ENCODE measurements at places on chromosomes 3 and 15.

DNA sequence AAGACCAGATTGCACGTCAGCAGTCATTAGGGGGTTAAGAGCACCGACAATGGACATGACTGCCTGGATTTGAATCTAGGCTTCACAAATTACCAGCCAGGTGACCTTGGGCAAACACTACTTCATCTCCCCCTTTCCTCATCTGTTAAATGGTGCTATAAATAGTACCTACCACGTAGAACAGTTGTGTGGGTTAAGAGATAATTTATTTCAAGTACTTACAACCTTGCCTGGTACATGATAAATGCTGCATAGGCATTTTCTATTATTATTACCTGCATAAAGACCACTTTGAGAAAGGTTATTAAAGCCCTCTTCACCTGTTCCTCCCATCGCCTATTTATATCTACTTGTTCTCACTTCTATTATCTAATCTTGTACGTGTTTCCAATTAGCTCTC, 64.7 kb downstream of the BTD start:
- DNase-seq = no peak

DNA sequence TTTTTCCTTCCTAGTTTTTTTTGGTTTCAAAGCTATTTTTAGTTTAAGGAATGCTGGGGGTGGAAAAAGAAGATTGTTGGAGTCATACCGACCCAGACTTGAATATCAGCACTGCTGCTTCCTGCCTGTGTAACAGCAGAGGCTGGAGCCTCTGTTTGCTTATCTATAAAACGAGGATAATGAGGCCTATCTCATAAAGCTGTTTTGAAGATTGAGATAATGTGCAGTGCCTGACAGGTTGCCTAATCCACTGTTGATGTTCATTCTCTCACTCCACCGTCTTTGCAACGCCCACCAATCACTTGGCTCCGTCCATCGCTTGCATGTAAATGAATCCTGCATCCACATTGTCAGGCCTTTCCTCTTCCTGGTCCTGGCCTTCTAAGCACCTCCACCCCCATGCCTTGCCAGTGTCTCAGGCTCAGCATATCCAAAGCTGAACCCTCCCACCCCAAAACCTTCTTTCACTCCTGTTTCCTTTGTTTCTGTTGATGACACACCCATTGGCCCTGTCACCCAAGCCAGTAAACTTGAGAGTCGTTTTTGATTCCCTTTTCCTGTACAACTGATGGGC, 94.9 kb downstream of the MEX3B start:
- DNase-seq = no peak

DNA sequence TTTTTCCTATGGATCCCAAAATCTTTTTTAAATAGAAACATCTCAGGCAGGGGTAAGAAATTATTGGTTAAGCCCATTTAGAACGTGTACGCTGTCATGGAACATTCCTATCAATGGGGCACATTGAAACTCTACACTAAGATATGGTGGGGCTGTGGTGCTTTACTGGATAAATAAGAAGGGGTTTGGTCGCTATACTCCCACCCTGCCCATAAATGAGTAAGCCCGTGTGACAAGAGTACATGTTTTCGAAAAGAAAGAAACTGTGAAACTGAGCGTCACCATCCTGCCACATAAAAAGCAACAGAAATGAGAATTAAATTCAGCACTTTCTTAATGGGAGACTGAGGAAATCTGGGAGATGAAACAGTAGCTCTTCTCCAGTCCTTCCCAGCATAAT, 929.7 kb upstream of the CFAP20DC start:
- no peak for DNase-seq

GRCh38 chr3:124772081-124772831, 42.0 kb downstream of the UMPS start:
- DNase-seq = peak; percentile 54

DNA sequence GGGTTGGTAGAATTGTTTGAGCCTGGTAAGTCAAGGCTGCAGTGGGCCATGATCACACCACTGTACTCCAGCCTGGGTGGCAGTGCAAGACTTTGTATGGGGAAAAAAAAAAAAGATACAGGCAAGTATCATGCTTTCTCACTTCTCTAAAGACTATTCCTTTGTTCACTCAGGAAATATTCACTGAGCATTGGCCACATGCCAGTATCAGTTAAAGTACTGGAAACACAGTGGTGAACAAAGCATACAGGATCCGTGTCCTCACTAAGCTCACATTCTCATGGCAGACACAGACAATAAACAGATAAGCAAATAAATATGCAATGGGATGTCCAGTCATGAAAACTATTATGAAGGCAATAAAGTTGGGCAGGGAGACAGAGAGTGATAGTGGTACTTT, 5.1 kb upstream of the MTHFS start:
- no peak for DNase-seq

DNA sequence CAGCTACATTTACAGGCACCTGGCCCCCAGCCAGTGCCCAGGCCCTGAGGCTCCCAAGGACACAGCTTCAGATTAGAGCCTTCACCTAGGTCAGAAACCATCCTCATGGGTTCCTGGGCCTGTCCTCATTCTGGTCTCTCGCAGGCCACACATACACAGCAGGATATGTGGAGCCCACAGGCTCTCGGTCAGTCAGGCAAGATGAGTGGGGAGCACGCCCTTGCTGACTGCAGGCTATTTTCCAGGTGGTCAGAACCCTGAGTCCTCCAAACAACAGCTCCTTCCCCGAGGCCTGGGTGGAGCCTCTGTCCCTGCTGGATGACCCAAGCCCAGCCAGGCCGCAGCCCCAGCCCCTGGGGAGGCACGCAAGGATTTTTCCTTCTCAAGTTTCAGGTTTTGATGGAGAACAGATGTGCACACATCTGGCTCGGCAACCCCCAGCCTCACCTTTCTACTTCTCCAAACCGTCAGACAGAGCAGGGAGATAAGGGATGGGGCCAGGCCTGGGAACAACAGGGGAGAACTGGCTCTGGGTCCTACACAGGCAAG, 1.6 kb downstream of the STRA6 start:
- DNase-seq = no peak

- peak; percentile 24 for DNase-seq
Measured at GRCh38 chr15:33226559-33227181, 32.2 kb upstream of the FMN1 start.

- DNase-seq = no peak
Measured at GRCh38 chr15:89492111-89492641, 4.2 kb downstream of the RHCG start.

DNA sequence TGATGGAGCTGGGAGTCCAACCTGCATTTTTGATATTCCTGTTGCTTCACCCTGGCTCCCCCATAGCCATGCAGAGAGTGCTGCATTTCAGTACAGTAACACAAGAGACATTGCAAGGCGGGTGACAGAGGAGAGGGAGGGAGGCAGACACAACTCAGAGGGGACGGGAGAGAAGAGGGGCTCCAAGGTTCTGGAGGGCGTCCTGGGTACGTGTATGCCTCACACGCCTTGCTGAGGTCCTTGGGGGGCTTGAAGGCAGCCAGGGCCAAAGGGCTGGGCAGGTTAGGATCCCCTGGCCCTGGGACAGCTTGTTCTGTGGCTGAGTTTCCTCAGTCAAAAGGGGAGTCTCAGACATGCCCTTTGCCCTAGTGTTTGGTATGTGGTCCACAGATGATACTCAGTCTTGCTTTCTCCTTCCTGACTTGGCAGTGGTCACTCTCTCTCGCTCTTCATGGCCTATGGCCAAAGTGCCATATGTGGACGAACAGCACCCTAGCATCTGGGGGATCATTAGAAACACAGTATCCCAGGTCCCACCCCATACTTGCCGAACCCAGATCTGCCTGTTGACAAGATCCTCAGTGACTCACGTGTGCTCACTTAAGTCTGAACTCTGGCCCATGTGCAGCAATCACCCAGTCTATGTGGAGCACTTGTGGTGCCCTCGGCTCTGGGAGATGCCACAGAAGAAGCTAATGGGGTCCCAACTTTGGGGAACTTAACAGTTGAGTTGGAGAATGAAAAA, 52.9 kb downstream of the FGD5 start:
- no peak for DNase-seq

DNA sequence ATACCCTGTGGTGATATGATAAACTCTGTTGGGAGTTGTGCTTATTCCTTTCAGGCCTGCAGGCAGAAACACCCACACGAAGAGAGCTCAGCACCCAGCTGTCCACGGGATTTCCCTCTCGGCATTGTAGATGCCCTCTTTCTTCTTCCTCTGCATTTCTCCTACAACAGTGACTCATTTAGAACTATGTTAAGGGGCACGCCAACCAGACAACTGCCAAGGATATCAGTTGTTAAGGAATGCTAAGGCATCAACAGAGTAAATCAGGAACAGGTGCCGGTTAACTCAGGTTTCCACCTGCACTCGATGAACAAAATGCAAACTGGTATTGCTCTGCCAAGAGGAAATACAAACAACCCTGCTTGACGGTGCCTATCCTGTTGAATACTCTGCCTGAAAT, 270.0 kb upstream of the PEX5L start:
- DNase-seq = no peak

- DNase-seq = no peak
Measured at GRCh38 chr3:124322966-124323365, 331.0 kb upstream of the ROPN1 start.

- no peak for DNase-seq
Measured at GRCh38 chr3:184825121-184825820, 13.3 kb downstream of the VPS8 start.

- DNase-seq = no peak
Measured at GRCh38 chr3:157226173-157226847, 66.4 kb upstream of the CCNL1 start.

- no peak for DNase-seq
Measured at GRCh38 chr3:94106268-94106667, 43.4 kb downstream of the NSUN3 start.

- no peak for DNase-seq
Measured at GRCh38 chr3:177039490-177040274, 157.6 kb downstream of the TBL1XR1 start.

DNA sequence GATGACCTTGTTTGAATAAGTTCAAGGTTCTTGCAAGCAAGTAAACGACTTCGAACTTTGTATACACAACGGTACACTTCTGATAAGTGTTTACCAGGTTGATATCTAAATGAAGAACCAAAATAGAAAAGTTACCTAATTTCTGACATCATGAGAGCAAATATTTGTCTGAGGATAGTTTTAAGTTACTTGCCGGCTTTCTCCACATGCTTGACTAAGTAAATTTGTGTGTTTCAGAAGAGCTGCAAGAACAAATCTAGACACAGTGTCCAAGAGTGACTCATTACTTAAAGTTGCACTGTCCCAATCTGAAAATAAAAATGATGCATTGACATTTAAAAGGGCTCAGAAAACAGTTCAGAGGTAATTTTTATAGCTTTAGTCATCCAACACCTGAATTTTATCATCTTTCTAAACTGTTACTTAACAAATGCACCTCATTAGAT, 115.1 kb downstream of the HERC1 start:
- DNase-seq = no peak

GRCh38 chr3:143035466-143036211, 34.3 kb downstream of the U2SURP start:
- DNase-seq = no peak

GRCh38 chr3:50503504-50504342, at the start of gene CACNA2D2:
Gene CACNA2D2, minus strand, starts transcription at chr3:50503634. Its CDS starts 211 bp downstream, at chr3:50503423.
- DNase-seq = peak; percentile 41

DNA sequence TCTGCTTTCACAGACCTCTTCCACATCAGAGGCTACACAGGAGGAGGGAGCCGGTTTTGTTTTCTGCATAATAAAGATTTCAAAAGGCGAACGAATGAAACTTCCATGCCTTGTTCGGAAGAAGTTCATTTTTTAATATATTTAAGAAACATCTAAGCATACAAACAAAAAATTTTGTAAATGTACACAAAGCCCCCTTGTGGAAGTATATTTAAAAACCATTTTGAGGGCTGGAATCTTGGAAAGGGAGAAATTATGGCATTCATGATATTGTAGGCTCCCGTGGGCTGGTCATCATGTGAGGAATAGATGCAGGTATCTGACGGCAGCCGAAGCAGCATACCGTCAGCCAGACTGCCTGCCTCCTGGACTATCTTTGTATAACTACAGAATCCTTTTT, 90.4 kb downstream of the MECOM start:
- DNase-seq = no peak

DNA sequence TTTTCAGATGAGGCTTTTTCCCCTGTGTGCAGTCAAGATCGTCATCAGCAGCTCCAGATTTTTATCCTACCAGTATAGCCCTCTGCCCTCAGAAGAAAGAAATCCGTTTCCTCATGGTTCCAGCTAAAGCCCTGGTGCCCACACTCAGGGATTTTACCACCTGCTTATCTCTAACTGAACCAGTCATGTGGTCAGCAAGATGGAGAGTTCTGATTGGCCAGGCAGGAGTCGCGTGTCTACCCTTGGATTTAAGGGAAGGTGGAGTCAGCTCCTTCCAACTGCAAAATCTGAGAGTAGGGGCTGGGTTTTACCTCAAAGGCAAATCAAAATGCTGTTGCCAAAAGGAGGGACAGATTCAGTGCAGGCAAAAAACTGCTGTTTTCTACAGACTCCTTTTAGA, 135.3 kb downstream of the LRTM1 start:
- DNase-seq = no peak

- DNase-seq = no peak
Measured at GRCh38 chr3:187799942-187800641, 54.8 kb upstream of the BCL6 start.

- DNase-seq = no peak
Measured at GRCh38 chr3:58018892-58019742, 10.9 kb downstream of the FLNB start.

DNA sequence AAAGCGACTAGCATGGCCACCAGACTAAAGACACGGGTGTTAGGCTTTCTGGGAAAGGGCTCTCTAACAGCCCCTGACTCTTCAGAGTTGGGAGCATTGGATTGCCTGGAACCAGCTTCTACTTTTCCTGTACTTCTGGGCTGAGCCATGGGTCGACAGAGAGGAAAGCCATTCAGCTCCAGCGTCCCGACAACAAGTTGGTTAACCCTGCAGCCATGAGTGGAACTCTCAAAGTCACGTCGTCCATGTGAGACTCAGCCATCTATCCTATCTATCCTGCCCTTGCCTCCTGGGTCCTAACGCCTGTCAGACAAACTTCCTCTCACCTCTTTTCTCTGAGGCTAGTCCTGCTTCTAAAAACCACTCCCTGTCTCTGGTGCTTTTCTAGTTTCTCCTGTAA, 32.6 kb upstream of the TBC1D5 start:
- DNase-seq = no peak

GRCh38 chr3:141109751-141110150, 58.6 kb downstream of the SPSB4 start:
- DNase-seq = no peak

DNA sequence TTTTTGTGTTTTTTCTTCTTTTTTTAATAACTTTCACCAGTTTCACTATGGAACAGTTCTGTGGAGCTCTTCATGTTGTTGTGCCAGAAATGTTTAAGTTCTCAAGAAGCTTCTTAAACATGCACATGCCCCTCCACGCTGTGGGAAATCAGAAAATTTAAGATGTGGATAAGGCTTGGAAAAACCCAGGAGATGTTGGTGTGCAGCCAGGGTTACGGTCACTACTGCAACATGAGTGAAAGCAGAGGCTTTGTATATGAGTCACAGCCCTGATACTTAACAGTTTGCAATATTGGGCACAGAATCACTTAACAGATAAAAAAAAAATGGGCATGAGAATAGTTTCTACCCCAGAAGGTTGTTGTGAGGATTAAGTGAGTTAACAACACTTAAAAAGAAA, 399.9 kb downstream of the LRTM1 start:
- no peak for DNase-seq

Data from NCI-H2171 (cell line).